ENCODE measurements at places on chromosomes 7 and 10.

DNA sequence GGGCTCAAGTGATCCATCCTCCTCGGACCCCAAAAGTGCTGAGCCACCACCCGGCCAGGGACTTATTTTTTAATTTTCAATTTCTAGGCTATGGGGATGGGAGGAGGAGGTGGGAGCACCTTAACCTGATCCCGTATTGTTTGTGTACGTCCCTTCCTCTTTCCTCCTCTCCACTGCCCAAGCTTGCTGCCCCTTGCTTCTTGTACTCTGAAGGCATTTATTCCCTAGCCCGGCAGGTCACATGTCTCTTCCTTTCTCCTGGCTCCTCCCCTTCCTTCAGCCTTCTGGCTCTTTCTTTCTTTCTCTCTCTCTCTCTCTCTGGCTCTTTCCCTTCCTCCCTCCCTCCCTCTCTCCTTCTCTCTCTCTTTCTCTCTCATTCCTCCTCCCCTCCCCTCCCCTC is 56.0 kb downstream of the COL26A1 start:
- H3K27ac ChIP-seq: no peak overlapping the region
- no peak for DNase-seq
- no peaks in the 10 kb centered on the region for H3K27me3 ChIP-seq

DNA sequence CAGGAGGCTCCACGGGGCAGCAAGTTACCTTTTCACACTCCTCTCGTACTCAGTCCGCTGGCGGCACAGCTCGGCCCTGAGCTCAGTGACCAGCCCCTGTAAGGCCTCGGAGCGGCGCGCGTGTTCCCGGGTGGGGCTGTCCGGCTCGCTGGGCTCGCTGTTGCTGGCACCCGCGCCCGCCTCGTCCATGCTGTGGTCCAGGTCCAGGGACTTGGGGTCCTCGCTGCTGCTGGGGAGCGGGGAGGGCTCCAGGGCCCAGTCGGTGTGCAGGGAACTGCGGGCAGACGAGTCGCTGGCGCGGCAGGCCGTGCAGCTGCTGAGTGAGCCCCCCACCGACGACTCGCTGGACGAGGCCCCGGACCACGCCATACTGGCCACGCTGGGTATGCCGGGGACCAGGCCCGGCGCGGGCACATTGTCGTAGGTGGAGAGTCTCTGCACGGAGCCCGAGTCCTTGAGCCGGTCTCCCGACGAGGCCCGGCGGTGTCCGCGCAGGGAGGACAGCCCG is 143.8 kb downstream of the MAPK8 start:
- H3K4me1 ChIP-seq: no peaks in the 10 kb centered on the region
- DNase-seq: peak; percentile 43
- H3K4me3 ChIP-seq: no peak overlapping the region
- H3K27ac ChIP-seq: no peak overlapping the region
- no peaks in the 10 kb centered on the region for H3K27me3 ChIP-seq

- no peak for DNase-seq
- H3K4me1 ChIP-seq: no peaks in the 10 kb centered on the region
- no peak overlapping the region for H3K4me3 ChIP-seq
- H3K27me3 ChIP-seq: no peaks in the 10 kb centered on the region
These were observed 22.4 kb upstream of the HABP2 start for GRCh38 chr10:113530476-113530875.

- H3K27ac ChIP-seq: no peak overlapping the region
- H3K4me3 ChIP-seq: no peak overlapping the region
- H3K27me3 ChIP-seq: no peaks in the 10 kb centered on the region
- no peak for DNase-seq
- no peaks in the 10 kb centered on the region for H3K4me1 ChIP-seq
- H3K36me3 ChIP-seq: no peaks in the 10 kb centered on the region
These were observed 43.5 kb upstream of the SLC35G1 start for GRCh38 chr10:93850031-93851015.

- no peaks in the 10 kb centered on the region for H3K27me3 ChIP-seq
- no peaks in the 10 kb centered on the region for H3K36me3 ChIP-seq
- no peaks in the 10 kb centered on the region for H3K4me1 ChIP-seq
- H3K4me3 ChIP-seq: peak overlapping the region; percentile 86
- H3K27ac ChIP-seq: peak overlapping the region; percentile 96
These were observed 718 bp upstream of the FZD1 start for GRCh38 chr7:91263384-91264045.

Data from breast epithelium (tissue), 4 donors.